ENCODE measurements at places on chromosomes 16 and 17.

DNA sequence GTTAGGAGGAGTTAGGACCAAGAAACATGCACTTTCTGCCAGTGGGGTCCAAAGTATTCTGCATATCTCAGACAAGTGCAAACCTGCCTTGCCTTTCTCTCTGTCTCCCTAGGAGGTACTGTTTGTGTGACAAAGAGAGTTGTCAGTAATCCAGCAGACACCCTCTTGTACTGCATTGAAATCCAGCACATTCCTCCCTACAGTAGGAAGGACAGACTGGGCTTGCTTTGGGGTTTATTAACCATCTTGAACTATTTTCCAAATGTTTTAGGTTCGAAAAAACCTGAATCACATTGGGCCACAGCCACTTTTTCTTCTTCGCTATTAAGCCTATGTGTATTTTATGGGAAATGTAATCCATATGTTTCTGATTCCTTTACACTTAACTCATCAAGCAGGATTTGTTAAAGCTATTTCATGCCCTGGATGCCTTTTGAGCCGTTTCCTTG lies 204.2 kb upstream of the KCNJ16 start:
- DNase-seq = peak; percentile 89

- peak; percentile 48 for DNase-seq
Observed at GRCh38 chr16:28845293-28845692, 855 bp downstream of the TUFM start.

DNA sequence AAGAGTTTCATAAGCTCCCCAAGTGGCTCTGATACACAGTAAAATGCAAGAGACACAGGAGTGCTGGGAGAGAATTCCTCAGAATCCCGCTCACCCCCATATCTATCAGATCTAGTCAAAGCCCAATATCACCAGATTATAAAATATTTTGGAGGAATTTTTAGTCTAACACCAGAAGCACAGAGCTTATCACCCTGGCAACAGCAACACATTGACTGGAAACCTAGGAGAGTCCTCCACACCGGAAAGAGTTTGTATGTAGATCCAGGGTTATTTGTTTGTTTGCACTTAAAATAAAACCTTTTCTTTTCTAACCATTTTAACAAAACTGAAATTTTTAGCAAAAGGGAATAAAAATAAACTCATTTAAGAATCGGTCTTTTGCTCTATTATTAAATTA lies 7.2 kb downstream of the SOX9 start:
- no peak for DNase-seq

DNA sequence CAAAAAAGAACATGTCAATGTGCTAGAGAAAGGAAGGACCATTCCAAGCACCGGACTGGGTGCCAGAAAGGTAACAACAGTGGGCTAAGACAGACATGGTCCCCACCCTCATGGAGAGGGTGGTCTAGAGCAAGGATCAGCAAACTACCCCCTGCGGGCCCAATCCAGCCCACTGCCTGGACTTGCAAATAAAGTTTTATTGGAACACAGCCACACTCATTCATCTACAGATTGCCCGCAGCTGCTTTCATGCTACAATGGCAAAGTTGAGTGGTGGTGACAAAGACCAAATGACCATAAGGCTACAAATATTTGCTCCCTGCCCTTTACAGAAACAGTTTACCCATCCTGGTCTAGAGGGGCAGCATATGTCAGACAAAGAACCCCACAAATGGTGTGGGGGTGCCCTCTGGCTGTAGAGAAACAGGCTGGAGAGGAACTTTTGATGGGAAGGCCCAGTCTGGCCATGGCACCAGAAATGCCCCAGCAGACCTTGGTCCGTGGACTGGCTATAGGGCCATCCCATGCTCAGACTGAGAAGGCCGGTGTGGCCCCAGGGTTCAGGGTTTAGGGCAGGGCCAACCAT lies 15.2 kb downstream of the CDH5 start:
- no peak for DNase-seq

DNA sequence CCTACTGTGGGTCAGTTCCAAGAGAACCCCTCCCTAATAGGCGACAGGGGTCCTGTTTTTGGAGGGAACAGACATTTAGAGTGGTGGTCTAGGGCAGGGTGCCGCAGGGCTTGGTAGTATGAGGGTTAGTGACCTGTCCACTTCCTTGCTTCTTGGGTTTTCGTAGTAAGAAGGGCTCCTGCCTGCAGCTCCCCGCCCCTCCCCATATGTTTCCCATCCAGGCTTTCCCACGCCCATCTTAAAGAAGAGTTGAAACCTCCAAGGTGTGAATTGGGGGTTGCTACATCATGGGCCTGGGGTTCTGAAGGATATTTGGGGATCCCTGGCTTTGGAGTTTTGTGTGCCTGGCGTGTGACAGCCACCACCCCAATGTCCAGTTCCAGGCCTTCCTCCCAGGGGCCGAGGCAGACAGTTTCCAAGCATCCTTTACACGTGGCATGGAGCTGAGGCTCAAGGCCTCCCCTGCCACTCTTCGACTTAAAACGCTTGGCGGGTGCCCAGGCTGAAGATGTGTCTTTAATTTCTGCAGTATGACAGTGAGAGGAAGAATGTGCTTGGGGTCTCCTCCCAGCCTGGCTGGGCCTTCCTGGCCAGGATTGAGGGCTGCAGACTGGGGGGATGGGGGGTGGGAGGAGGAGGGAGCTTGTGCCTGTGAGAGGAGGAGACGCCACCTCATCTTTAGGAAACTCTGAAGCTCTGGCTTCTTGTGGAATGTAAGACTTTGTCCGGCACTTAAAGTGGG lies 2.3 kb upstream of the COL1A1 start:
- peak; percentile 100 for DNase-seq

DNA sequence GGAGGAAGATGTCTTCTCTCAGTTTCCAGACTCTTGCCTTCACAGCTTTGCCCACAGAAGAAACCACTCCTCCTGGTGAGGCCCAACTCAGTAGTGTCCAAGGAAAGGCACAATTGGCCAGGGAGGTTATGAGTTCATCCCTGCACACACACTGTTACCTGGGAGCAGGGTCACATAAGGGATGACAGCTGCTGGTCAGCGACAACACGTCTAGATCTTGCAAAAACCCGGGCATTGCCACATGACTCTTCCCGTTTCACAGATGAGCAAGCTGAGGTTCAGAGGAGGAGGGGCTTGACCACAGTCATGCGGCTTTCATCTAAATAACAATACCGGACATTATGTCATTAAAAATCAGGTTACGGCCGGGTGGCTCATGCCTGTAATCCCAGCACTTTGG lies 186.0 kb downstream of the COPRS start:
- DNase-seq = no peak

DNA sequence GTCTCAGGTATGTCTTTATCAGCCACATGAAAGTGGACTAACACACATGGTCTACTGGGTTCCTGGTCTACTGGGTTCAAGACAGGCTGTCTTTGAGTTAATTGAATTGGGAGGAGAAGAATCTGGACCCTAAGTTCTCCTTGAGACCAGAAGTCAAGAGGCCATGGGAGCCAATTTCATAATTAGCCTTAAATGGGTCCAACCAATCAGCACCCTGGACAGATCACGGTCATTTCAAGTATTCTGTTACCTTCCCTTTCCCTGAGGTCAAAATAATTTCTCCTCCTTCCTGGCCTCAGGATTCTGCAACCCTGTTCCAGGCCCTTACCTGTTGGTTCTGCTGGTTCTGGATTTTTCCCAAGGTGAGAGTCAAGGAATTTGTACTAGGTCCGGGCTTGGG lies 23.8 kb downstream of the OSBPL7 start:
- peak; percentile 28 for DNase-seq

DNA sequence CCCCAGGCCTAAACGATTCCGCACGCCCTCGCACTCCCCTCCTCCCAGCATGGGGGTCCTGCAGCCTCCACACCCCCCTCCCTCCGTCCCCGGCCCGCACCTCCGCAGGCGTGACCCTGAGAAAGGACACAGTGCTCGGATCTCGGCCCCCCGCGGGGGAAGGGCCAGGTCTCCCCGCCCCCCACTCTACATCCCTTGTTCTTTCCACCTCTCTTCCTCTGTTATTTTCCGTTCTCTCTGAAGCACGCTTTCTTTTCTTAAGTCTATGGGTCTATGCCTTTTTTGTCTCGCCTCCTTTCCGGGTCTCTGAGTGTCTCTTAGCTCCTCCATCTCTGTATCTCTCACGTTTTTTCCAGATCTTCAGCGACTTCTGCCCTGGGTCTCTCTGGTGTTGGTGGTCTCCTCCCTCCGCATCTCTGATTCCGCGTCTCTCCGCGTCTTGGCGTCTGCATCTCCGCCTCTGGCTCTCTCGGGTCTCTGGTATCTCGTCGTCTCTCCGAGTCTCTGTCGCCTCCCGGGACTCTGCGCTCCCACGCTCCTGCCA lies 2.1 kb upstream of the HES7 start:
- DNase-seq = peak; percentile 40

DNA sequence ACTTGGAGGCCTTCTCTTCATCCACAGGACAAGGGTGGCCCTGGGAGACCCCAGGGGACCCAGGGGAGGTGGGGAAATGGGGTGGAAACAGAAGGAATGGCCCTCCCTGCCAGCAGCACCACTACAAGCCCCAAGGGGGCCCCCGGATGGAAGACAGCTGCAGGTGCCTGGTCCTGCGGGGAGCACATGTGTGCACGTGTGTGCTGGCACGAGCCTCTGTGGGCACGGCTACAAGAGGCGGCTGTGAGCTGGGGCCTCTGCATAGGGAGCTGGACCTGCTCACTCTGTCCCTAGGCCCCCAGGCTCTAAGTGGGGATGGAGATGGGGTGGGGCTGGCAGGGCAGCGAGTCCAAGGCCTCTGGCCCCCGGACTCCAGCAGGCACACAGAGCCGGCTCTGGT lies 13.2 kb upstream of the AATK start:
- no peak for DNase-seq

DNA sequence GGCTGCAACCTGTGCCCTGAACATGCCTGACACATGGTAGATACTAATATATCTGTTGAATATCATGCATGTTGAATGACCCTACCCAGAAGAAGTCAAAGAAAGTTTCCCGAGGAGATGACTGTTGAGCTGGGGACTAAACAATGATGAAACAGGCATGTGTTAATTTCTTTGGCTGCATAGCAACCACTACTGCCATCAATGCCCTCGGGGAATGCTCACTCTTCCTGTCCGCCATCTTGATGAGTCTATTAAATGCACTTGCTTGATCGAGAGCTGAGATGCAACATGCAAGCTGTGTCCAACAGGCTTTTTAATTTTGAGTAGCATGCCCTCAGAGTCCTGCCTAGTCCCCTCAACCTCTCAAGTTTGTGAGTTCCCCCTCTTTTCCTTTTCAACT lies 31.3 kb downstream of the GRIN2A start:
- DNase-seq = peak; percentile 35

DNA sequence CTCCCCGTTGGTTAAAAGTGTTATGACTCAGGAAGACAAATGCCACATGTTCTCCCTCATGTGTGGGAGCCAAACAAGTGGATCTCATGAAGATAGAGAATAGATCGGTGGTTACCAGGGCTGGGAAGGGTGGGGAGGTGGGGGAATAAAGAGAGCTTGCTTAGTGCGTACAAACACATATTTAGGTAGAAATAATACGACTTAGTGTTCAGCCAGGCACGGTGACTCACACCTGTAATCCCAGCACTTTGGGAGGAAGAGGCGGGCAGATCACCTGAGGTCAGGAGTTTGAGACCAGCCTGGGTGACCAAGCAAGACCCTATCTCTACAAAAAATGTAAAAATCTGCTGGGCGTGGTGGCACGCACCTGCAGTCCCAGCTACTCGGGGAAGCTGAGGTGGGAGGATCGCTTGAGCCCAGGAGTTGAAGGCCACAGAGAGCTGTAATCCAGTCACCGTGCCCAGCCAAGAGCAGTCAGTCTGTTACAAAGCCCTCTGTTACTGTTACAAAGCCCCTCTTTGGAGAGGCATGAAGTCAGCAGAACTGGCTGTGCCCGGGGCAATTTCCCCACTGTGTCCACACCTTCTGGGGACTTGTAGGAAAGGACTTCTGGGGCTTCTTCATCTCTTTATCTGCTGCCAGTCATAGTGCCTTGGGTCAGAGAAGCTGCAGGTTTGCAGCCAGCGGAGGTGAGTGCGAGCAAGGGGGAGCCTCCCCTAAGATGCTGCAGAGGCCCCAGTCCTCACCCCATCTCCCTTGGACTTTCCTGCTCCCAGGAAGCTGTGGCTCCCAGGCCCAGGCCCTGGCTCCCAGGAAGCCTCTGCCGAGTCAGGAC lies 4.3 kb upstream of the ALDH3A1 start:
- no peak for DNase-seq

- no peak for DNase-seq
Observed at GRCh38 chr17:69222707-69223258, 5.8 kb downstream of the ABCA10 start.

All from EH (cell line).